Mesendoderm (in vitro differentiated cells): ENCODE measurements at places on chromosomes 7 and 10.

GRCh38 chr10:22670788-22671187, 43.6 kb downstream of the PIP4K2A start:
- no peak for DNase-seq

GRCh38 chr7:156005202-156005691, 193.0 kb upstream of the SHH start:
- DNase-seq: no peak

- no peak for DNase-seq
Measured at GRCh38 chr7:78642751-78643150, 810.7 kb downstream of the MAGI2 start.

DNA sequence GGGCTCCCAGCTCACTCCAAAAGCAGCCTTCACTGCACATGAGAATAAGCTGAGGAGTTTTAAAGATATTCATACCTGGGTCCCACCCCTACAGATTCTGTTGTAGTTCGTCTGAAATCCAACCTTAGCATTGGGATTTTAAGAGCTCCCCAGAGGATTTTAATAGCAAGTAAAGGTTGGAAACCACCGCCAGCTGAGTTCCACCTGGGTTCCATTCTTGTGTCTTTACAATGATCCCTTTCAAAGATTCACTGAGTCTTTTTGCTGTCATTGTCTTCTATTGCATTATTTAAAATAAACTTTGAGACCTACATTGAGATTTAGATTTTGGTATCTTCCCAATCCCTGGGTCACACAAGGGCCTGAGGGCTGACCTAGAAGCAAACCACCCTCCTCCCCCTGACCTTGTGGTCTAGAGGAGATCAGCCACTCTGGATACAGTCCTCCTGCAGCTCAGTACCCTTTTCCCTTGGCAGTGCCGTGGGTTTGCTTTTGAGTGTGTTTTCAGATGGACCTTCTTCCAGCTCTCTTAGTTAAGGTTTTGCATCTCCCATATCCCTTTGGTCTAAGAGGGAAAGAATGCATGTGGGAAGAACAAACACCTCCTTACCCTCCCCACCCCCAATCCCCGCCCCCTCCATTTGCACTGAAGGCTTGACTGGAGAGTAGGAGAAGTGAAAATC, 22.6 kb upstream of the SIRT1 start:
- peak; percentile 82 for DNase-seq

DNA sequence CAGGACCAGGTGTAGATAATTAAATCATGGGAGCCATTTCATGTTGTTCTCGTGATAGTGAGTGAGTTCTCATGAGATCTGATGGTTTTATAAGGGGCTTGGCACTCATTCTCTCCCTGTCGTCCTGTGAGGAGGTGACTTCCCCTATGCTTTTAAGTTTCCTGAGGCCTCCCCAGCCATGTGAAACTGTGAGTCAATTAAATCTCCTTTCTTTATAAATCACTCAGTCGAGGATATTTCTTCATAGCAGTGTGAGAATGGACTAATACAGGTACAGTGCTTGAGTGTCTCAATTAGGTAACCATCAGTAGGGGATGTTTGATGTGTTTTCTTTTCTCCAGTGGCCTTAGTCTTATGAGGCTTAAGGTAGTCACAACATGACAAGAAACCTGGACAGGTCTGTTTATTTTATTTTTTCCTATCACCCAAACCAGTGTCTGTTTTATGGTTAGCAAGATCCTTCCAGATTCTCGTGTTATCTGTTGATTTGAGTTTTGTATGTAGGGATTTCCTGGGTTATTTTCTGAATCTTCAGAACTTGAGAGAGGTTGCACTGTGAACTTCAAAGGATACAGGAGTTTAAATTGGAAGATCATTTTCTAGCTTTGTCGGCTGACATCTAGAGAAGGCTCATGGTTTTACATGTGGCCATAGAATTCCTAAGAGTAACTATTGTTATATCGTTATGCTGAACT, 32.1 kb downstream of the UMAD1 start:
- DNase-seq: no peak

DNA sequence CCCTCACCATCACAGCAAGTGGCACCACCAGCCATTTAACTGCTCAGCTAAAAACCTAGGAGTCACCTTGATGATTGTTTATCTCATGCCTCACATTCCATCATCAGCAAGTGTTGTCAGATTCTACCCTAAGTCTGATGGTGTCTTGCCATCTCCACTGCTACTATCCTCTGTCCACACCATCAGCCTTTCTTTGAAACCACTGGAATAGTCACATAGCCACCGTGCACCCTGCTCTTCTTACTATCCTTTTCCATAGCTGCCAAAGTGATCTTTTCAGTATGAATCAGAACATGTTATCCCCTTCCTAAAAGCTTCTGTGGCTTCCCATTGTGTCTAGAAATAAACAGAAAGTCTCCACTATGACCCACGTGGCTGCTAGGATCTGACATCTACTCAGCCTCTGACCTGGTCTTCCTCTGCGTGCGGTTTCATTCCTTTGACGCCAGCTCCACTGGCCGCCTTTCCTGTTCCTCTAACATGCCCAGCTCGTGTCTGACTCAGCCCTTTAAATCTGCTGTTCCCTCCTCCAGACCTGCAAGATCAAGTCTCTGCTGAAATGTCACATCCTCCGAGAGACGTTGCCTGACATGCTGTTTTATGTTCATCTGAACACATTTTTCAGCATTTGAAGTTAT, 16.5 kb upstream of the CHN2 start:
- DNase-seq: no peak

- no peak for DNase-seq
Measured at GRCh38 chr7:156224833-156225225, 412.6 kb upstream of the SHH start.

DNA sequence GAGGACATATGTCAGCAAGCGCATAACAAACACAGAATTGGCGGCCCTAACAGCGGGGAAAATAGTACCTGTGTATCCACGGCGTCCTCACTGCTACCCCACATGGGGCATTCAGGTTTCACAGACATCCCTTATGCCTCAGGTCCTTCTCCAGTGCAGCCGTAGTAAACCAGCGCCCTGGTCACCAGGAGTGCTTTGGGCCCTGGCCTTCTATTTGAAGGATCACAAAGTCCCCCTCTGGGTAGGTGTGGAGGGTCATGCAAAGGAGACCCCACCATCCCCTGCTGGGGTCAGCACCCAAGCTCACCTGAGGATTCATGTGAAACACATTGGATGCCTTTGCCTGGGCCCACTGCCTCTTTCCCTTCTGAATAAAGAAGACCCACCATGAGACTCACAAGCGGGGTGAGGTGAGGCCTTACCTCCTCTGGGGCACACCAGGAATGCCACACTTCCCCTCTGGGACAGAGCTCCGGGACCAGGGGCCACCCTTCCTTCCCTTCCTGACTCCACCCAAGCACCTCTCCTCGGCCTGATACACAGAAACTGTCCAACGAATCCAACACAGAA, 18.8 kb downstream of the CLRN3 start:
- no peak for DNase-seq

GRCh38 chr10:72794260-72794659, 99.3 kb upstream of the OIT3 start:
- DNase-seq: peak; percentile 48
